ENCODE measurements at places on chromosomes 11 and 22.

GRCh38 chr11:34158661-34159060, 53.2 kb downstream of the NAT10 start:
- no peak for DNase-seq

DNA sequence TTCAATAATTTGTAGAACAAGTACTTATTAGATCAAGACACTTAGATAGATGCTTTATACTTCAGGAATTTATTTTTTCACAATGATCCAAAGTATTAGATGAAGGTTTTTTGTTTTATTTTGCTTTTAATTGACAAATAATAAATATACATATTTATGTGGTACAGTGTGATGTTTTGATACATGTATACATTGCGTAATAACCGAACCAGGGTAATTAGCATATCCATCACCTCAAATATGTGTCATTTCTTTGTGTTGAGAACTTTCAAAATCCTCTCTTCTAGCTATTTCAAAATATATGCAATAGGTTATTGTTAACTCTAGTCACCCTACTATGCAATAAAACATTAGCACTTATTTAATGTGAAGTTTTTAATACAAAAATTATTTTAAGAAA, 21.4 kb downstream of the TRIM5 start:
- no peak for DNase-seq

DNA sequence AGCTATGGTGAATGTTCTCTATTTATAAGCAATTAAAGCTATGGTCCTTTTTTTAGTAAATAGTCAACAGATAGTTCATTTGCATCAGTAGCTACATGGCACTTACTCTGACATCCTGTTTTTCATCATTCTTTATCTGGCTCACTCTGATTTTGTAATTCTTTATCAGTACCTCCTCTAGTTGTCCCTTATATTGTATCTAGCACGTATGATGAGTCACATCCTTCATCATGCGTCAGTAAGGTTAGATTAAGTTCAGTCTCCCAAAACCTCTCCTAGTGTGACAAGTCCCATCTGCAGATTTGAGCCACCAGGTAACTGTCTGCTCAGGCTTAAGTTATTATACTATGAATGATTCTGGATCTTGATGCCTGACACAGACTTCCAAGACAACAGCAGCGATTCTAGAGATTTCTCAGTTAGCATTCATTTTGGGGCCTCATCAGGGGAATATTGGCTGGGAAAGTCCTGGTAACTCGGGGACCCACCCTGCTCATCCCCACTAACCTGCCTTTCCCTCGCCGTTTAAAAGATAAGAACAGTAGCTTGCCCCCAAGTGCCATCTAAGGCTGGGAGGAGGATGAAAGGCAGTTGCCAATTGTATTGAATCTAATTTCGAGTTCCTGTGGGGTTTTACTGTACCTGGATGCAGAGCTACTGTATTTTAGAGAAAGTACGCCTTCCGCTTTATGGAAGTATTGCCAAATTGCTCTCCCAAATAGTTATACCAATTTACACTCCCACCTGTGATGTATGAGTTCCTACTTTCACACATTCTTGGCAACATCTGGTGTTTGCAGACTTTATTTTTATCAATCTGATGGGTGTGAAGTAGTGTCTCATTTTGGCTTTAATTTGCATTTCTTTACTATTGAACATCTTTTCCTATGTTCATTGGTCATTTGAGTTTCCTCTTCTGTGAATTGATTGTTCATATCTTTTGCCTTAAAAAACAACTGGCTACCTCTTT, 55.9 kb downstream of the ZC3H12C start:
- DNase-seq: no peak

GRCh38 chr11:11207428-11207827, 145.6 kb downstream of the CSNK2A3 start:
- no peak for DNase-seq

DNA sequence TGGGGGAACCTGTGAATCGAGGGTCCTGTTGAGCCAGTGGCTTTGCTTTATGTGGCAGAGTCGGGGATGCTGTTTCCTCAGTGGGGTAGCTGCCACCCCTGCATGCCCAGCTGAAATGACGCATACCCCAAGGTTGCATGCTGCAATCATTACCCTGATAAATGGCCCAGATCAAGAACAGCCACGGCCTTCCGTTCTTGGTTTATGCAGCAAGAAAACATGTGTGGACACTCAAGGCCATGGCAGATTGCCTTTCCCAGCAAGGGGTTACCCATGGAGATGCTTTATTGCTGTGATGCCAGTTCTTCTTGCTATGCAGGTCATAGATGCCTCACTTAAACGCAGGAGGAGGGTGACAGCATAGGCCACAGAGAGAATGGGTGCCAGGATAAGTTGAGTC, 14.3 kb upstream of the SREBF2 start:
- DNase-seq: no peak

GRCh38 chr11:12251666-12252560, 125.5 kb upstream of the PARVA start:
- DNase-seq: no peak

- no peak for DNase-seq
These were observed 7.5 kb upstream of the SREBF2 start for GRCh38 chr22:41825376-41825775.

- DNase-seq: no peak
These were observed 12.5 kb upstream of the CARD18 start for GRCh38 chr11:105152021-105152512.

GRCh38 chr11:23405350-23405937, 545.2 kb upstream of the CCDC179 start:
- DNase-seq: no peak

GRCh38 chr22:29716814-29717545, 2.8 kb upstream of the CABP7 start:
- DNase-seq: no peak

- DNase-seq: no peak
These were observed 1.3 kb upstream of the NPTXR start for GRCh38 chr22:38845004-38845740.

- peak; percentile 27 for DNase-seq
These were observed 113.1 kb upstream of the NNMT start for GRCh38 chr11:114183044-114183511.

- DNase-seq: no peak
These were observed 17.6 kb downstream of the MYH9 start for GRCh38 chr22:36369922-36370791.

GRCh38 chr11:67006029-67006884, 16.7 kb upstream of the SYT12 start:
- no peak for DNase-seq

- no peak for DNase-seq
These were observed 14.5 kb downstream of the CSRP3 start for GRCh38 chr11:19187114-19187832.

- DNase-seq: no peak
These were observed 65.7 kb upstream of the ADA2 start for GRCh38 chr22:17284888-17285287.

GRCh38 chr11:77278595-77279506, 22.6 kb downstream of the GDPD4 start:
- no peak for DNase-seq

DNA sequence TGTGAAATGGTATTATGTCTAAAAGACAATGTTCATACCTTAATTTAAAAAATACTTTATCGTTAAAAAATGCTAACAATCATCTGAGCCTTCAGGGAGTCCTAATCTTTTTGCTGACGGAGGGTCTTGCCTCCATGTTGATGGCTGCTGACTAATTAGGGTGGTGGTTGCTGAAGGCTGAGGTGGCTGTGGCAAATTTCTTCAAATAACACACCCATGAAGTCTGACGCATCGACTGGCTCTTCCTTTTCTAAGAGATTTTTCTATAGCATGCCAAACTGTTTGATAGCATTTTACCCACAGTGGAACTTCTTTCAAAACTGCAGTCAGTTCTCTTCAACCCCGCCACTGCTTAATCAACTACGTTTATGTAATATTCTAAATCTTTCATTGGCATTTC, 33.6 kb downstream of the TCF20 start:
- no peak for DNase-seq

- DNase-seq: no peak
These were observed 91.4 kb upstream of the SYN3 start for GRCh38 chr22:33149611-33150010.

DNA sequence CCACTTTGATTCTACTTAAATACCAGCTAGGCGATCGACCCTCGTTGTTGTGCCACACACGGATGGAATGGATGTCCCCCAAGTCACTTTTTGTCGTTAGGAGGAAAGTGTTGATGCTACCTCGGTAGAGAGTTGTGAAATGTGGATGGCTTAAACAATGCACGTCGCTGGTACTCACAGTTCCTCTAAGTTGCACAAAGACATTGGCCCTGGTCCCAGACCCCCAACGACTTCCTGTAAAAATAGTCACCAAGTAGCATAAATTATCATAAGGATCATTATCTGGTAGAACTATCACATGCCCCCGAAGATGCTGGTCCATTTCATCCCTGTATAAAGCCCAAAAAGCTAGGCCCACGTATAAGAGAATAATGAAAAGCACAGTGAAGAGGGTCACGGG, 3.8 kb downstream of the PKDREJ start:
- no peak for DNase-seq

GRCh38 chr11:73177380-73177777, 35.3 kb upstream of the FCHSD2 start:
- no peak for DNase-seq

GRCh38 chr11:65992056-65992455, 9.9 kb downstream of the EIF1AD start:
- no peak for DNase-seq

DNA sequence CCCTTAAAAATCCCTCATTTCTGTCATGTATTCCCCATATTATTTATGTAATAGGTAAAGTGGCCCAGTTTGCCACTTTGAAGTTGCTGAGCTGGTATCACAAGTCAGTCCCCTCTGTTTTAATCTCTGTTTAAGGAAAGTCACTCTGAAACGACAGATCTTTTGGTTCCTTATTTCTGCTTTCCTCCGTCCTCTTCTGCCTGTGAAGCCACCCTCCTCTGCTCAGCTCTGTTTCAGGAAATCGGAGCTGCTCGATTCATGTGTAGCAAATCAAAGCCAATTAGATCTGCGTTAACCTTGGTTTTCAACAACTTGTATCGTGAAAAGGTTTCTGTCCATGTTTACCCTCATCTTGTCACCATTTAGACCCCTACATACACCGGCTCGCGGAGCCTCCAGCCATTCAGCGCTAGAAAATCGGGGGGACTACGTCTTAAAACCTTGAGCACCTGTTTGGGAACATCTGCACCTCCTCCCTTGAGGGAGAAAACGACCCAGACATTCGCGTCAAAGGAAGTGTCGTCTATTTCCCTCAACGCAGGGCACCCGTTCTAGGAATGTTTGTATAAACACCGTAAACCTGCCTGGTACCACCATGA, 576 bp upstream of the SC5D start:
- DNase-seq: no peak

All from activated CD4-positive, alpha-beta T cell treated with anti-CD3 and anti-CD28 coated beads for 1 hour (primary cell).